ENCODE measurements at places on chromosomes 13 and 19.

- DNase-seq = no peak
Measured at GRCh38 chr13:103961129-103961528, 894.9 kb upstream of the SLC10A2 start.

DNA sequence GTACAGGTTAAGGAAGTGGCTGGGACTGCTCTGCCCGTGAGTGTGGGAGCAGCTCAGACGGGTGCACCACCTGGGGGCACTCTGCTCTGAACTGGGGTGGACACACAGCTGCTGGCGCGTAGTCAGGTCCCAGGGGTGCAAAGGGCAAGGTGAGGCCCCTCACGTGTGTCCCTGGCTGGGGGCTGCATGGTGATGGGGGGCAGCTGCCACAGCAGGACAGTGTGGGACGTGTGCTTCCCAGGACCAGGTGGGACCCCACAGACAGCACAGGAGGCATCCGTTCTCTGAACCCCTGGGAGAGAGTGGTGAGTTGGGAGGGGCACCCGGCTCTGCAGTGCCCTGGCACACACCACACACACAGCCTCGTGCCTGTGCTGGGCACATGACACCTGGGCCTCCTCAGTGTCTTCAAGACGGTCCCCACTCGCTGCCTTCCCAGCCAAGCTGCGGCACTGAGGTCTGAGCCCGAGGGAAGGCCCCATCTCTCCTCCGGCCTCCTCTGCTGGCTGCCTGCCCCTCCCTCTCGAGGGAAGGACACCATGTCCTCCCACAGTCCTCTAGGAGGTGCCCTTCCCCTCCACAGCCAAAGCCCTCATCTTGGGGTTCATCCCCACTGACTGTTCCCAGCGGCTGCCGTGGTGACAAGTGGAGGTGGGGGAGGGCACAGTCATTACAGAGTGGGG lies 24.7 kb downstream of the CILP2 start:
- DNase-seq = no peak

DNA sequence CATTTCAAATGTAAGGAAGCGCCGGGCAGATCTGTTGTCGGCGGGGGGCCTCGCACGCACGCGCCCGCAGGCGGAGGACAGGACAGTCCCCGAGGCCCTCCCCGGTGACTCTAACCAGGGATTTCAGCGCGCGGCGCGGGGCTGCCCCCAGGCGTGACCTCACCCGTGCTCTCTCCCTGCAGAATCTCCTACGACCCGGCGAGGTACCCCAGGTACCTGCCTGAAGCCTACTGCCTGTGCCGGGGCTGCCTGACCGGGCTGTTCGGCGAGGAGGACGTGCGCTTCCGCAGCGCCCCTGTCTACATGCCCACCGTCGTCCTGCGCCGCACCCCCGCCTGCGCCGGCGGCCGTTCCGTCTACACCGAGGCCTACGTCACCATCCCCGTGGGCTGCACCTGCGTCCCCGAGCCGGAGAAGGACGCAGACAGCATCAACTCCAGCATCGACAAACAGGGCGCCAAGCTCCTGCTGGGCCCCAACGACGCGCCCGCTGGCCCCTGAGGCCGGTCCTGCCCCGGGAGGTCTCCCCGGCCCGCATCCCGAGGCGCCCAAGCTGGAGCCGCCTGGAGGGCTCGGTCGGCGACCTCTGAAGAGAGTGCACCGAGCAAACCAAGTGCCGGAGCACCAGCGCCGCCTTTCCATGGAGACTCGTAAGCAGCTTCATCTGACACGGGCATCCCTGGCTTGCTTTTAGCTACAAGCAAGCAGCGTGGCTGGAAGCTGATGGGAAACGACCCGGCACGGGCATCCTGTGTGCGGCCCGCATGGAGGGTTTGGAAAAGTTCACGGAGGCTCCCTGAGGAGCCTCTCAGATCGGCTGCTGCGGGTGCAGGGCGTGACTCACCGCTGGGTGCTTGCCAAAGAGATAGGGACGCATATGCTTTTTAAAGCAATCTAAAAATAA lies 18.2 kb downstream of the IL17D start:
- DNase-seq = no peak

- no peak for DNase-seq
Measured at GRCh38 chr19:31064491-31064890, 284.7 kb downstream of the TSHZ3 start.

GRCh38 chr19:52198678-52199077 lies 8.8 kb downstream of the PPP2R1A start:
- no peak for DNase-seq

GRCh38 chr19:2132731-2133490 lies 18.5 kb downstream of the AP3D1 start:
- no peak for DNase-seq

GRCh38 chr19:8307400-8307964 lies 676 bp downstream of the CD320 start:
- DNase-seq = no peak

DNA sequence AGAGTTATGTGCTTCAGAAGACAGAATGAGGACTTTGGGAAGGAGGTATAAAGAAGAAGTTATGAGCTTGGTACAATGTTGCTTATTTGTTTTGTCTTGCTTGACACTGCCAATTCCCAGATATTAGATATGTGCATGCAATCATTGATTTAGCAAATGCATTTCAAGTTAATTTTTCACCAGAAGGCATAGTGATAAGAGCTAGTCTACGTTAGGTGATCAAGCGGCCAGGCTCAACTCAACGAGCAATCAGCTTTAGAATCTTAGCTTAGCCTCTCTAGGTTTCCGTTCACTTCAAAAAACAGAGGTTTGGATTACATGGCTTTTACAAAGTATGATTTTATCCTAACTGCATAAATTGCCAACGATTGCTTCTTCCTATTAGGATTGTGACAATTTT lies 81.6 kb upstream of the POSTN start:
- DNase-seq = no peak

GRCh38 chr19:591099-591958 lies 1.6 kb downstream of the HCN2 start:
- no peak for DNase-seq

DNA sequence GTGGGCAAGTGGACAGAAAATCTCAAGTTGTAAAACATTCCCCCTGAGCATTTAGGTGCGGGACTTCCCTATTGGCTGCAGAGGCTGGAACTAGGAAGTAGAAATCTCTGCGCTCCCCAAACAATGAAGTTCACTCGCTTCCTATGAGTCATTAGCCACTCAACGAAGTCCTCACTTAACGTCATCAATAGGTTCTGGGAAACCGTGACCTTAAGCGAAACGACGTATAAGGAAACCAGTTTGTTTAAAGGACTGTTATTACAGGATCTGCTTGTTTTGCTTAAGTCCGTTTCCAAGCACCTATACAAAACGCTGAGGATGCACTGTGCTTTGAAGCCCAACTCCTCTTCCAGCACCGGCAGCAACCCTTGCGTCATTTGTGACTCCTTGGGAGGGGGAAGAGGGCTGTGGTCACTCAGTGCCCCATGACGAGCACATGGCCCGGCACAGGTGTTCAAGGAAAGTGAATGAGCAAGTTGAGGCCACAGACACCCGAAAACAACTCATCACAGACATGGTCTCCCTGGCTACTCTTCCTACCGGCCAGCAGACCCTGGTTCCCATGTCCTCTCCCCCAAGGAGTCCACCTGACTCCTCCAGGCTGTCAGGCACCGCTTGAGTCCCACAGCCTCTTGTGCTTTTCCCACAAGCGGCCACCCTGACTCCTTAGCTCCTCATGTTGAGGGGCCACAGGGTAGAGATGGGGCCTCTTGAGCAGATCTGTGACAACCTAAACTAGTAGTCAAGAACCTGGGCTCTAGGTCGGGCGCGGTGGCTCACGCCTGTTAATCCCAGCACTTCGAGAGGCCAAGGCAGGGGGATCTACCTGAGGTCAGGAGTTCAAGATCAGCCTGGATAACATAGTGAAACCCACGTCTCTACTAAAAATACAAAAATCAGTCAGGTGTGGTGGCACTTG lies 4.8 kb downstream of the RPS16 start:
- DNase-seq = peak; percentile 64

DNA sequence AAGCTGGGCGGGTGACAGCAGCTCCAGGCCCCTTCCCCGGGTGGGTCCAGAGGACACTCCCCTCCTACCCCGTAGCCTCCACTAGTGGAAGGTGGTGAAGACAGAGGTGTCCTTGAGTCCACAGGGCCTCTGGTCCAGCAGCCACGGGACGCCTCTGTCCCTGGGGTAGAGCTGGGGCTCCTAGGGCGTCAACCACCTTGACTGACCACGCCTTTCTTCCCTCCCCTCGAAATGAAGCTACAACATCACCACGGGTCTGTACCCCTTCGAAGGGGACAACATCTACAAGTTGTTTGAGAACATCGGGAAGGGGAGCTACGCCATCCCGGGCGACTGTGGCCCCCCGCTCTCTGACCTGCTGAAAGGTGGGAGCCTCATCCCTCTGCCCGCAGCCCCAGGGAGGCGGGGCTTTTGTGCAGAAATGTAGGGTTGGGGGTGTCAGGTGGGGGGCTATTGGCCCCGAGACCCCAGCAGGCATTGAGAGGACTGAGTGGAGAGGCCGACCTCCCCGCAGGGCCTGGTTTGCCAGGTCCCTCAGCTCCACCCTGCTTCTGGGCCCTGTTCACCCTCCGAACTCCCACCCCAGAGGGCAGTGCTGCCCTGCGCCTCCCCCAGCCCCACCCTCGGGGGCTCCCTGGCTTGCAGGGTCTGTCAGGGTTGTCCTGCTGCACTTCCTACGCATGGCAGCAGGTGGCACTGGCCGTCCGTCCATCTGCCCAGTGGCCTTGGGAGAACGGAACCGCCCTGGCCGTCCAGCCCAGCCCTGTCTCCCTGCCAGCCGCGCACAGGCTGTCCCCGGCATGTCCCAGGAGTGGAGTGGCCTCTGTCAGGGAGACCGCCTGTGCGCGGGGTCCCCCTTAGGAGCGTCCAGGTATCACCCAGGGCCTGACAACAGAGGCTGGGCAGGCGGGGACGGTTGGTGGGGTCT lies 15.7 kb downstream of the STK11 start:
- no peak for DNase-seq

DNA sequence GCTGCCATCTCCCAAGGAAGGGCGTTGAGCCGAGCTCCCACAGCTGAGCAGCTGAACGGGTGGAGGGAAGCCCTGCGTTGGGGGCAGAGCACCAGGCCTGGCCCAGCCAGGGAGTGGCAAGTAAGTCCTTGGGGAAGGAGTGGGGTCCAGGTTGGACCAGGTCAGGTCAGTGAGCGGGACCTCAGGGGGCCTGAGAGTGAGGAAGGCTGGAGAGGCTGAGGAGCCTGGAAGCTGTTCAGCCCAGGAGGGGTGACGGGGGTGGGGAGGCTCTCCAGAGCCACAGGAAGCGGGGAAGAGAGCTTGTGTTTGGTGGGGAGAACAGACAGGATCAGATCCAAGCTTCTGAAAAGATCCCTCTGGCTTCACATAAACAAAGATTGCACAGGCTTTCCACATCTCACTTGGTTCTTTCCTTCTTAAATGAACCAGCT lies 55.4 kb upstream of the ATP12A start:
- DNase-seq = no peak

- DNase-seq = no peak
Measured at GRCh38 chr19:33250500-33250899, 24.9 kb upstream of the SLC7A10 start.

DNA sequence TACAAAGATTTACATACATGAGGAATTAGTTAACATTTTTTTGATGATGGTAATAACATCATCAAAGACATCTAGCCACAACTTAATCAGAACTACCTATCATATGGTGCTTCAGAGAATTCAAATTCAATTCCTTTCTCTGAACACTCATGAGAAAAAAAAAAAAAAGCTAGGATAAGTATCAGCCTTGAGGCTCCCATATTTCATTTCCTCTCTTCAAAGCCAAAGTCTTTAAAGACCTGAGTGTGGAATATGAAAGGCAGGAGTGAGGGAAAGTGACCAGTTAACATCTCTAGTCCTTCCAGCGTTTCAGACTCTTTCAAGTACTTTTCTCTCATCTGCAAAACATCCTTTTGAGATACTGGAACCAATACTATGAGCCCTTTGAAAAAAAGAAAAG lies 137.5 kb downstream of the DCLK1 start:
- DNase-seq = no peak

DNA sequence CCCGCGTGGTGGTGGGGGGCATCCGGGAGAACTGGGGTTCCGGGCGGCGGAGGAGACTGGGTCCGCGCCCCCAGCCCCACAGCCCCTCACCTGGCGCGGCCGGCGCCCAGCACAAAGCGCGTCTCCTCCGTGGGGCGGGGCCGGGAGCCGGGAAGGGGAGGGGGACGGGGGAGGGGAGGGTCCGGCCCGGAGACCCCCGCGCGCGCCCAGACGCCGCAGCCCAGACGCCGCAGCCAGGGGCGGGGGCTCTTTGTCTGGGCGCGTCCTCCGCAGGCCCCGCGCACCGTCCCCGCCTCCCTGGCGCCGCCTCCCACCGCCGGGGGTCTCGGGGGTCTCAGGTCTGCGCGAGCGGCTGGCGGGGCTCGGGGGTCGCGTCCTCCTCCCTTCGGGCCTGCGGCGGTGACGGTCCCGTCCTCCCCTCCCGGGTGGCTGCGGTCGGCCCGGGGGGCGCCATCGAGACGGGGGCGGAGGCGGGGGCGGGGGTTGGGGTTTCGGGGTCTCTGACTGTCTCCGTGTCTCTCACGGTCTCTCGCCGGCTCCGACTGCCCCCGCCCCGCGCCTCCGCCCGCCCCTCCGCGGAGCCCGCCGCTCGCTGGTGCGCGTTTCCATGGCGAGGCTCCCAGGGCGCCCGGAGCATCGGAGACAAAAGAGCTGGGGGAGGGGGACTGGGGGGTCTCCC lies at the start of gene PLPPR3:
PLPPR3 (minus strand) TSS at position 131 of the 679 bp plus-strand sequence. CDS start 396 bp downstream, outside the sequence.
- no peak for DNase-seq

DNA sequence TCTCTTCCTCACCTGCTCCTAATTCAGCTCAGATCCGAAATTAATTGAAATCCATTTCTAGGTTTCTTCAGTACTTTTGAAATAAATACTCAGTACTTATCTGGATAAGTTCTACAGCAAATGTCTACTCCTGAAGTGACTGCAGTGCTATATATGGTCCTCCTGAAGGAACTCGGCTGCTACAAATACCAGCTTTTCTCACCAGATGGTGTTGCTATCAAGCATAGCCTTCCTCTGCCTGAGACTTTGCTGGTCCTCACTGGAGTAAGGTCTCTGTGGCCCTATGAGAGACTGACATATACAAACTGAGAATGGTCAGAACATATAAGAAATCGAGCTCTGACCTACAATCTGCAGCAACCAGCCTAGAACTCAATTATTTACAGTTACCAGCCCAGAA lies 161.6 kb downstream of the NDFIP2 start:
- no peak for DNase-seq

GRCh38 chr13:98129059-98129746 lies 13.7 kb upstream of the FARP1 start:
- DNase-seq = no peak

GRCh38 chr13:35475212-35475959 lies 1.1 kb downstream of the MAB21L1 start:
- DNase-seq = no peak

All from activated T-helper 9 cell treated with anti-CD3 and anti-CD28 coated beads, Interleukin-2, amount 50 U/mL, for 16 hours (primary cell).